ENCODE measurements at places on chromosomes 5 and 9. TPM values are rescaled to one million over a fixed set of nuclear protein-coding genes. Genes with fewer than 3 reads are reported as not detected.

GRCh38 chr5:35860686-35861085 lies 4.0 kb downstream of the IL7R start:
- DNase-seq = no peak

- DNase-seq = peak; percentile 76
These were observed 12.8 kb upstream of the NIPAL4 start for GRCh38 chr5:157447201-157447637.

GRCh38 chr9:33794560-33794959 lies 801 bp upstream of the PRSS3 start:
- no peak for DNase-seq

MEGF10 gene
- total RNA-seq = 0.68 TPM

DNA sequence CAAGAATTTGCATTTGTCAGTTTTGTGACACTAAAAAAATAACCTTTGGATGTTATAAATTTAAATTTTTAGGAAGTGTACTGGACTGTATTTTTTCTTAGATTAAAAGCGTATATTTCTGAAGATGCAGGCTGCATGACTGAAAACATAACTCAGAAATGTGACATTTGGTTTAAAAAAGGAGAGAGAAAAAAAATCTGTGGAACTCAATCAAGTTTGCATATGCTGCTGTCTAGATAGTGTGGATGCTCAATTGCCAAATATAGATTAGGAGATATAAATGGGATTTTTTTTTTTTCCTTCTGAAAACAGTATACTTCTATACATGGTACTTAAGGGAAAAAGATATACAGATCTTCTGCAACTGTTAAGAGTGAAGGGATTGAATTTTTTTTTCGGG lies 402.3 kb downstream of the TAF11L14 start:
- DNase-seq = no peak

SLC36A3 gene
- total RNA-seq = not detected

DNA sequence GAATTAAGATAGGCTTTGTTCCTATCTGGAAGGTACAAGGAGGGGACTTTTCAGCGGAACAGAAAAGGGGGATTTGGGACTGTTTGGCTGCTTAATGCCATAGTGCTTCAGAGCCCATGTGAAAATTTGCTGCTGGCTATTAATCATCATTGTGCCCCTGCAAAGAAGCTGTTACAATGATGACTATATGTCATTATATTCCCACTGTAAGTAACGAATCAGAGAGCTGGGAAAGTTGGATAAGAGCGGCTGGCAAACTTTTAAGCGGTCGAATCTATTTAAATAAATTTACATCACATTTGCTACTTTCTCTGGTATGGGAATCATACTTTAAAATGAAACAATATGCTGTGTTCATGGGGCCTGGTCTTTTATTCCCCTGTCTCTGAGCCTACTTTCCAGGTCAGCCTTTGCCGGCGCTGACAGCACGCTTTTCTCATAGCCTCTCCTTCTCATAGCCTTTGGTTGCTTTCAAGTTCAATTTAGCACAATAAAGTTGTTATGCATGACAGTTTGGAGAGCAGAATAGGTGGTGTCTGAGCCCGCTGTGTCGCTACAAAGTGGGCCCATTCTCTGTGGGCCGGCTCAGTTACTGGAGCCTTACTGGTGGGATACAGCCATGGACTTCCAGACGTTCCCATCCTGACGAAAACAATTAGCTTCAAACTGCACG lies 271.2 kb upstream of the TMEM161B start:
- DNase-seq = no peak

ELOVL7 gene
- 13.8 TPM for total RNA-seq

DNA sequence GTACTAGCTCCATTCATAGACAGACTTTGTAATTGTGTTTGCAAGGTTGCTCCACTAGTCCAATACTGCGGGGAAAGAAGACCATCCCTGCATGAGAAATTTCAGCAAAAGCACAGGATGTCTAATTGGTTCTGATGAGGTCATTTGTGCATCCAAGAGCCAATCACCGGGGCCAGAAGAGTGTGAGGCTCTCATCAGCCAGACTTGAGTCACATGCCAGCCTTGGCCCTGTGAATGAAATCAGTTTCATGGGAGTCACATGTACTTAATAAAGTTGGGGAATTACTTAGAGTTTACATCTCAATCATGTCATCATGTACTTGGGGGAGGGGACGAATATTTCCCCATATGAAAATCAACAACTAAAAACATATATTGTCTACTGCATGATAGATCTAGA lies 1236.0 kb downstream of the MAT2B start:
- DNase-seq = no peak

- DNase-seq = no peak
These were observed 78.4 kb upstream of the ICE1 start for GRCh38 chr5:5344051-5344571.

- DNase-seq = no peak
These were observed 36.7 kb downstream of the ABLIM3 start for GRCh38 chr5:149177911-149178565.

DNA sequence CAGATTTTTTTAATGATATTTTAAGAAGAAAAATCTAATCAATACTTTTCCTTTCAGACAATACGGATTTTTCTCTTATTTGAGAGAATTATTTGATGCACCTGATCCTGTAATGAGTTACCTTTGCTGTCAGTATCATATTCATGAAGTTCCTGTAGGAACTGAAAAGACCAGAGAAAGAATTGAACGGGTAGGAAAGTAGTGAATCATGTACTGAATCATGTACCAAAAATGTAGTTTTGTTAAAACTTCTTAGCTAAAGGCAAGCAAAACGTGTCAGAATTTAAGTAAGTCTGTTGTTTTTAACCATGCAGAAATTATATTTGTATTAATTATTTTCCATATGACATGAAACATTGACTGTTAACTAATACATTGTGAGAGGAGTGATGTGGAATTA lies 56.6 kb downstream of the SMC5 start:
- DNase-seq = no peak

TMC1 gene
- 0.32 TPM for total RNA-seq

DNA sequence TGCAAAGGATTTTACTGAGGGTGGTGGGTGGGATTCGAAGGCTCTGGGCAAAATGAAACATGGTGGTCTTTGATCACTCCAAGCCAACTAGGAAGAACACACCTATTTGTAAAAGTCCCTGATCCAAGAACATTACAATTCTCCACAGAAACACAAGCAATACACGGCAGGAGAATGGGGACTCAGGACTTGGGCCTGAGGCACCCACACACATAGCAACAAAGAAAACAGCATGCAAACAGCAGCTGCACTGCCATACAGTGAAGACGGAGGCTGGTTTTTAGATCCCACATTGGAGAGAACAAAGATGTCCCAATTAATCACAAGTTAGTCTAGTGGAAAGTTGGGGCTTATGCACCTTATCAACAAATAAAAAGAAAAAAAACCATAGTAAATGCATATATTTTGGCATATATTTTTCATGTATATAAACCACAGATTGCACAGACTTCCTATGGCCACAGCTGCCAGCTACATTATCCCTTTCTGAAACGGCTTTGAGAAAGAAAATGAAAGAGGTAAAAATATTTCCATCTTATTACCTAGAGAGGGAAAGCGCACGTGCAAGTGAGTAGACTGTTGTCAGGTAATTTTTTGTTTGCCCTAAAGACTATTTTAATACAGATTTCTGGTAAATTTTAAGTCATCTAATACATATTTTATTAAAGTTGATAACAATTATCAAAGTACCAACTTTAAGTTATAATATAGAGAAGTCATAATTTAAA lies 410.9 kb downstream of the BNC2 start:
- DNase-seq = no peak

DNA sequence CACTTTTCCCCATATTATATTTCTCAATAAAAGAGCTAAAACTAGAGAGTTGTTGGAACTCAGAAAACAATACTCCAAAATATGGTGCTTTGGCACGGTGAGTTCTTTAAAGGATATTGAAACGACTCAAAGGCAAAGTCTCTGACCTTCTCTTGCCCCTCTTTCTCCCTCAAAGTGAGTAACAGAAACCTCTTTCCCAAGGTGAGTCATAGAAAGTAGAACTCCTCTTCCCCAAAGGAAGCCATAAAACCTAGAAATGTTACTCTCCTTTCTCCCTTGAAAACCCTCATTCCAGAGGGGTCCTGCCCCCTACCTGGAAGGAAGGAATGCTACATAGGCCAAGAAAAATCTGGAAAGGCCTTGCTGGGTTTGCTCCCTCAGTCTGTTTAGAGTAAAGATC lies 47.5 kb downstream of the RAPGEF6 start:
- DNase-seq = no peak

- DNase-seq = no peak
These were observed 28.6 kb upstream of the TNC start for GRCh38 chr9:115146581-115147021.

- DNase-seq = peak; percentile 85
These were observed 27.9 kb upstream of the MGAT1 start for GRCh38 chr5:180830253-180831138.

RNF180 gene
- total RNA-seq = 1.9 TPM

DNA sequence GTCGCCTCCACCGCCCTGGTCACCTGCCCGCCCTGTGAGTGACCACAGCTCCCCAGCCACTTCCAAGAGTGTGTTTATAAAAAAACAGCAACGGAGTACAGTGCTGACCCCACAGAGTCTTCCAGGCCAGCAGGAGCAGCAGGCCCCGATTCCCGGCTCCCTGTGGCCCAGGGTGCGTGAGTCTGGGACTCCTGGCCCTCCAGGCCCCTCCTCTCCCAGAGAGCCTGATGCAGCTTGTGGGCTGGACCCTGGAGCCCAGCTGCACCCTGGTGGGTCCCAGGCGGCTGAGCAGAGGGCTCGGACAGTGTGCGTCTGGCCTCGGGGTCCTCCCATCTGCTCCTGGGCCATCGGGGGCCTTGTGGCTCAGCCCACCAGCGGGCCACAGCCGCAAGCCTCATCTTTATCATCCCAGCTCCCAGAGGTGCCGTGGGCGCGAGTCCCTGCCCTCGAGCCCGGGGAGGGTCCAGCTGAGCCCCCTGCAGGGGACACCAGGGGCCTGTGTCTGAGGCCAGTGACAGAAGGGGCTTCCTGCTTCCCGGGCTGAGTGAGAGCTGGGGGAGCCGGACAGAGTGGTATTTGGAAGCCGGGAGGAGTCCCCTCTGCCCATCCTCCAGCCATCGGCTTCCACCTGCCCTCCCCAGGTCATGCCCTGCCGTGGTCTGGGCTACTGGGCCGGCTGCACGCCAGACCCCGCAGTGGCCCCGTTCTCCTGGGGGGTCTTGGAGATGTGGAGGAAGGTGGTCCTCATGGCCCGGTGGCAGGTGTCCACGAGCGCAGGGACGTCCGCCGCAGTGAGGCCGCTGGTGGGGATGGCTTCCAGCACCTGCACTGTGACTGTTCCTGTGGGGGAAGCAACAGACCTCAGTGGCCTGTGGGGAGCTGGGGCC lies 10.6 kb downstream of the EGFL7 start:
- DNase-seq = no peak

IL33 gene
- 25.1 TPM for total RNA-seq

- no peak for DNase-seq
These were observed 13.5 kb upstream of the TSSK1B start for GRCh38 chr5:113448252-113448651.

CDKN2B-AS1 gene
- 46.0 TPM for total RNA-seq

FOXI1 gene
- total RNA-seq = not detected

GRCh38 chr9:81634915-81635516 lies 54.3 kb downstream of the TLE1 start:
- DNase-seq = no peak

DNA sequence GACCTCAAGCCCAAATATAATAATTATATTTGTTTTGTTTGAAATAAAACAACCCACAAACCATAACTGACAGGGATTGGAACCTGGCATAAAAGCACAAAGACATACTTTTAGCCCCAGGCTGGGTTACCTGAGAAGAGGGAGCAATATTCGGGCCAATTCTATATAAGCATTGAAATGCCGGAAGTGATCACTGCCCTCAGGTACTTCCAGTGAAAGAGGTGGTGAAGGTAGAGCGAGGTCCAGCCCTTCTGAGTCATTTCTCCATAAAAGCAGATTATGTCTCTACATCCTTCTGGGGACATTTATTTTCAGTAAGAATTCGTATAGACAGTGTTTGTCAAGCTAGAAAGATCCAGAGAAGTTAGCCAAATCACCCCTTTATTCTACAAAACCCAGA lies 59.6 kb downstream of the GCNT4 start:
- DNase-seq = no peak

CA9 gene
- total RNA-seq = not detected

GRCh38 chr9:108783731-108784495 lies 71.9 kb downstream of the ACTL7B start:
- DNase-seq = no peak

DNA sequence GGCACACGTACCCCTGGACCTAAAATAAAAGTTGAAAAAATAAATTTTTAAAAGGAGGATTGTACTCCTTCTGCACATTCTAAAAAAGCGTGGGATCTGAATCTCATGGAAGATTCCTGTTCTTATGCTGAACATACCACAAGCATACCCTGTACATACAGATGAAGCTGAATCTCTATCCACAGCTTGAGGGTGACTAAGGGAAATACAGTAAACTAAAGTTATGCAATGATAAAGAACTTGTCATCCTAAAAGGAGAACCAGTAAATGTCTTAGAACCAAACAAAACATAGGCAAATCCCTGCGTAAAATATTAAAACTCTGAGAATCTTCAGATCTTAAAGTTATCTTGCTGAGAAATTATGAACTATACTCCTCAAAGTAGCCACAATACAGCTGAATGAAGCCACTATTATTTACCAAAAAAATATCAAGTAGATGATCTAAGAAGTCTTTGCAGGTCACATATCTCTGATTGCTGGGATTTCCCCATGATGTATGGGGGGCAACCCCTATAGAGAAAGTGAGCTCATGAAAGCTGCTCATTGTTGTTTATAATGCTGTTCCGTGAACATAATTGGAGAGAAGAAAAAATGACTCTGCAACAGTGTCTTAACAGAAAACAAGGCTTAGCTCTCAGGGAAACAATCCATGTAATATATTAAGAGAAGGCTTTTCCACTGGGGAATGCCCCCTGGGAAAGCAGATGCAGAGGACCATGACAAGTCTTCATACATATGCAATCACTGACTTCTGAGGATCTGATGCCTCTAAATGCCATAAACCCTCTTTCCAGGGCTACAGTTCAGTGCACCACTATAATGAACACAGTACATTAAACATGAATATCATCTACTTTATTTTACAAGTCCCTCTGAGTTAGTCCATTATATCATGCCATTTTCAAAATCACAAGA lies 210.1 kb downstream of the EPB41L4A start:
- no peak for DNase-seq

All from transverse colon (tissue), 4 donors.